ENCODE measurements at places on chromosomes 6 and 20.

- no peak for DNase-seq
These were observed 57.1 kb downstream of the DOP1A start for GRCh38 chr6:83124553-83124952.

GRCh38 chr6:107106165-107106564 lies 9.2 kb downstream of the BEND3 start:
- no peak for DNase-seq

GRCh38 chr6:44253307-44254101 lies 3.8 kb downstream of the SLC35B2 start:
- no peak for DNase-seq

DNA sequence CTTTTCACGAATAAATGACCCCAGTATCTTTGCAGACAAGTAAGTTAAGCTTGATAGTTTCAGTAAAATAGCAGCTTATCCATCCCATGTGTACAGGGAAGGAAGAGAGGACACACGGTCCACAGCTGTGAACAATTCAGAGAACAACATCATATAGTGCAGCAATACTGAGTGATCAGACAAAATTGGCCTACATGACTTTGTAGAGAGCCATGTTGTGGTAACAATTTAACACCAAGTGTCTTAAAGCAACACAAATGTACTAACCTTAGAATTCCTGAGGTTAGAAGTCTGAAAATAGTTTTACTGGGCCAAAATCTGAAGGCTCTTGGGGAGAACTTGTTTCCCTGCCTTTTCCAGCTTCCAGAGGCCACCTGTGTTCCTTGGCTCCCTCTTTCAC lies 12.5 kb downstream of the FAM184A start:
- DNase-seq: no peak
